Fibroblast of skin of scalp (primary cell): ENCODE measurements at places on chromosomes 4 and X.

- no peak for DNase-seq
Observed at GRCh38 chr4:14028862-14029261, 401.3 kb upstream of the BOD1L1 start.

- DNase-seq = no peak
Observed at GRCh38 chrX:112874614-112875013, 34.0 kb upstream of the AMOT start.

DNA sequence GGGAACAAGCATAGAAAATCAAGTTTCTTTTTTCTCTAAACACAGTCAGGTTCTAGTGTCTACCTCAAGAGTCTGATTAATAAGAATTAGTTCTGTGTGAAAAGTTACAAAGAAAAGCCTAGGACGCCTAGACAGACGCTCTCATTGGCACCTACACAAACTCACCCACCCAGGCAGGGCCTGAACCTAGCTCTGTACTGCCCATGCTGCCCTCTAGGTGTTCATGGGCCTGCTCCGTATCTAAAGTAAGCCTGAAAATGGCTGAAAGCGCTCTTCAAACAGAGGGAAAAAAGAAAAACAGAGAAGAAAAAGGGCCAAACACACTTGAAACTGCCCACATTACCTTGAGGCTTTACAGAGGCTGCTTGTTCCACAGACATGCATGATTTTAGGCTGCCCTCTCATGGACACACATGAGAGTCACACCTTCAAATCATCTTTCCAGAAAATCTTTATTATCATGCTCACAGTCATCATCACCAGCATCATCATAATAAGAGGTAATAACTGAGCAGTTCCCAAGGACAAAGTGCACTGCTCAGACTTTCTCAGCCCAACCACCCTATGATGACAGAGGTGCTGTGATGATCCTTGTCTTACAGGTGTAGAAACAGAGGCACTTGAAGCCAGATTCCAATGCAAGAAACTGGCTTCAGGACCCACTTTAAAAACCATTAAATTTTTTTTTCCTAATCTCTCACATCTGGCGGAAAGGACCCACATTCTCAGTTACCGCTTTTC, 49.6 kb downstream of the MAP7D2 start:
- DNase-seq = peak; percentile 49

DNA sequence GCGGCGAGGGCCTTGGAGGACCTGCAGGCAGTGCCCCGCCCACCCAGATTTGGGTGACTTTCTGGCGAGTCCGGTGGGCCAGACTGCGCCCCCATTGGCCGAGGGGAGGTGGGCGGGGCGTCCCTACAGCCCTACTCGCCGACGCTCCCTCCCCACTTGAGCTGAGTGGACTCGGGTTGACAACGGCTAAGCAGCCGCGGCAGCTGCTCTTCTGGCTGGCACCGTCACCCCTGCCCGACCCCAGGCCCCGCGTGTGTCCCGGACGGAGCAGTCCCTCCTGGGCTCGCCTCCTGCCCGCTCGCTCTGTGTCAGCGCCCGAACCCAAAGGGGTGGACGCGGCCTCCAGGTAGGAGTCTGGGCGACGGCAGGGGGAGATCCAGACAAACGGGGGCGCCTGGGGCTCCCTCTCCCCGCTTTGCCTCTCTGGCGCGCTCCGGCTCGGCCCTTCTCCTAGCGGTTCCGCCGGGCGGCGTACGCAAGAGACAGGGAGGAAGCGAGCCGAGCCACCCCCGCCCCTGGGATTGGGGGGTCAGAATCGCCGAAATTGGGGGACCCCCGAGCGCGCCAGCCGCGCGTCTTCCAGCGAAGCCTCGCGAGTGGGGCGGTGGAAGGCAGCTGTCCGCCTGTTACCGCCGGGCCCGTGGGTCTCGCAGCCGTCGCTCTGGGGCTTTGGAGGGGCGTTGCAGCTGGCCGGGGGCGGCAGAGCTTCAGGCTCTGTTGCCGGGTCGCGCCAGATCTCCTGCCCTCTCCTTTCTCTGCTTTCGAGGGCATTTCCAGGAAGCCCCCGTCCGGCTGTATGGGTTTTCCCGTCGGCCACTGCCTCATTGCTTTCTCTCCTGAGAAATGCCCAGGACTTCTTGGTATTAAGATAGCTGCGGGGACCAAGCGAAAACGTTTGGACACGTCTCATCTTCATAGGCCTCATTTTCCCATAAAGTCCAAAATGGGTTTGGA, 46.3 kb downstream of the STARD8 start:
- peak; percentile 54 for DNase-seq

DNA sequence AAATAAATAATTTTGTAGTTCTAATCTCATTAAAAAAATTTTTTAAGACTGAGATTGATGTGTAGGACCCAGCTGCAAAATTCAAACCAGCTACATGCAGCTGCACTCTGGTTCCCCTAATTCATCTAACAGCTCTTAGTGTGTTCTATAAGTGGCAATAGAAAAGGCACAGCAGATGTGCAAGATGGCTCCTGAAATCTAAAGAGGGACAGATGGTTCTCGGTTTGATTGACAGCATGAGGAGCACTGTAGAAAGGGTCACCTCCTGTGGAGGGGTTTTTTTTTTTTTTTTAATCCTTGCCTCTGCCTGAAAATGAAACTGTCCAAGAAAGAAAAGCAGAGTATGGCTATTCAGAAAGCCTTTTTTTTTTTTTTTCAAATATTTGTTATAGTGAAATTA, 16.9 kb upstream of the OCIAD1 start:
- no peak for DNase-seq

- DNase-seq = peak; percentile 73
Observed at GRCh38 chr4:103091601-103092223, 7.9 kb downstream of the BDH2 start.

- DNase-seq = no peak
Observed at GRCh38 chr4:87406462-87406861, 15.5 kb upstream of the HSD17B11 start.

DNA sequence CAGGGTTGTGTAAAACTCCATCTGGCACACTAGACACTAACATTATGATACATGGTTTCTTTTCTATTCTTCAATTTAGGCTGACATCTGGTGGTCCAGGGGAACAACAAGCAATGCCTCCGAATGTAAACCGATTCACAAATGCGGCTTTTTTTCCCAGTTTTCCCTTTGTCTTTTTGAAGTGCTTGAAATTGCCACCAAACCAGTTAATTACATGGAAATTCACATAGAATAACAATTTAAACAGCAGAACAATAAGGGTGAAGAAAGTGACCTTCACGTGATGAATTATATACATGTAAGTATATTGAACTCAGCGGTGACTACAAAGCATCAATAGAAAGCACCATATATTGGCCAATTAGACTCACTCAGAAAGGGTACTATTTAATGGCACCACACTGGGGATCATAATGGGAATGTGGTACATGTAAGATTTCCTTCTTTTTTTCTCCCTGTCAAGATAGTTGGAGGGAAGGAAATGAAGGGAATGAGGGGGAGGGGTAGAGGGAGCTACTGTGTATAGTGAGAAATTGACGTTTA, 103.9 kb downstream of the MMRN1 start:
- no peak for DNase-seq

DNA sequence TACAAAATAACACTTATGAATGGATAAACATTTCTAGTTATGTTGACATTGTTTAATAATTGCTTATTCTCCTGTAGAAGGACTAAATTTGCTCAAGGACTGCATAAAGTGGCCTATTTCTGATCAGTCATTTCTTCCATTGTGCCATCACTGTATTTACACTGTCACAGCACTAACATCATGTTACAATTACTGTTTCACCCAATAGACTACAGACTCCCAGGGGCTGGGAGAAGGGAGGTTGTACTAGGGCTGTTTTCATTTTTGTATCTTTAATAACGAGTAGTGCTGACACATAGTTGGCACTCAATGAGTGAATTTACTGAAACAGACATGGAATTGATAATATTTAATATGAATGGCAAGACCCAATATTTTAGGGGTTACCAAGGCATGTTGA, 139.5 kb downstream of the SLC10A7 start:
- DNase-seq = no peak

DNA sequence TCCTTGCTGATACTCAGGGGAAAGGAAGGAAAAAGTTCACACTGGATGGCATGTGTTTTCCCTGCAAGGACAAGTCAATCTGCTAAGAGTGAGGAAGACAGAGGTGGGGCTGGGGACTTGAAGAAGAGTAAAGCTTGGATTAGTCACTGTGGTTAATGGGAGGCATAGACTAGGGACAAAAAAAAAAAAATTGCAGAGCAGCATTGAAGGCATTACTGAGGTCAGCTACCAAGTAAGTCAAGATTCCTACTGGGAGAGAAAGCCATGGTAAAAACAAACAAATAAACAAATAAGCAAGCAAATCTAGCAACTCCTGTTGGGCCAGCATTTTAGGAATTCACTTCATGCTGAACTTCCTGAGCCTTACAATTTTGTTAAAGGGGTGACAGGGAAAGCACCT, 58.2 kb upstream of the GPC4 start:
- peak; percentile 18 for DNase-seq

- no peak for DNase-seq
Observed at GRCh38 chr4:74543231-74543781, 98.4 kb downstream of the AREG start.

- DNase-seq = no peak
Observed at GRCh38 chr4:81896936-81897335, 425.2 kb upstream of the RASGEF1B start.

GRCh38 chrX:154748712-154749339, 2.1 kb downstream of the GAB3 start:
- DNase-seq = peak; percentile 56

DNA sequence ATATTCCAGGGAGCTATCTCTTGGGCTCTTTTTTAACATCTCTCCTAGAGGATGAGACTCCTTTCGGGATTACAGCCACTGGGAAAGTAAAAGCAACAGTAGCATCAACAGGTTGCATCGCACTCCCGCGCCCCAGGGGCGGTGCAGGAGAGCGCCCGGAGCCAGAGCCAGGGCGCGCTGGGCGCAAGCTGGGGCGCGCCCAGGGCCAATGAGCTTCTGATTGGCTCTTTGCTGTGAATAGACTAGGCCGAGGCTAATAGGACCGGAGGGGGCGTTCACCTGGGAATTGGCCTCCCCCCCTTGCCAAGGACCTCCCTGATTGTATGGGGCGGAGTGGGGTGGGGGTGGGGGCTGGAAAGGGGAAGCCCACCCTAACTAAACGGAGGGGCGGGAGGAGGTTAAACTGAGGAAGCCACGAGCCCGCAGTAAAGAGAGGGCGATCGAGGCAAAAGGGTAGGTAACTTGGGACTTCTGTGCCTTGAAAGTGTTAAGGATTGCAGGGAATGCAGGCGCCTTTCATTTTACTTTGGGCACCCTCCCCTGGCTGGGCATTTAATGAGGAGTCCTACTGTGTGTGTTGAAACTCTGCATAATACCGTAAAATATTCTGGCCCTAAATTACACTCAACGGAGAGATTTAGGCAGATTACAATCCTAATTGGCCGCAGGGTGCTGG, 1.1 kb upstream of the ATOH1 start:
- DNase-seq = no peak

GRCh38 chr4:100254237-100254636, 64.0 kb upstream of the DDIT4L start:
- no peak for DNase-seq

- no peak for DNase-seq
Observed at GRCh38 chr4:41358647-41359421, 102.1 kb downstream of the UCHL1 start.

DNA sequence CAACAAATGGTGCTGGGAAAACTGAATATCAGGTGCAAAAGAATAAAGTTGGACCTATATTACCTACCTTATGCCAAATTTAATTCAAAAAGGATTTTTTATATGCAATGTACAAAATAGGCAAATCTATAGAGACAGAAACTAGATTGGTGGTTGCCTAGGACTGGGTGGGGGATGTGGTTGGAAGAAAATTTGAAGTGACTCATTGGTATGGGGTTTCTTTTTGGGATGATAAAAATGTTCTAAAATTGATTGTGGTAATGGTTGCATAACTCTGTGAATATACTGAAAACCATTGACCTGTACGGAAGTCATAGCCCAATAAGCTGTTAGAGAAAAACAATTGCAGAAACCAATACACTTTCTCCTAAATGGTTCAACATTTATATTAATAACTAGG, 72.1 kb downstream of the COL4A5 start:
- peak; percentile 36 for DNase-seq

- DNase-seq = peak; percentile 81
Observed at GRCh38 chr4:137394018-137394417, 138.3 kb downstream of the PCDH18 start.

GRCh38 chrX:97268182-97268680, 384.5 kb downstream of the RPA4 start:
- DNase-seq = no peak

- no peak for DNase-seq
Observed at GRCh38 chrX:84224741-84225140, 36.7 kb upstream of the RPS6KA6 start.

- DNase-seq = peak; percentile 32
Observed at GRCh38 chr4:14787894-14788293, 214.4 kb upstream of the CPEB2 start.

- DNase-seq = peak; percentile 26
Observed at GRCh38 chr4:42411803-42412202, 14.5 kb downstream of the SHISA3 start.

GRCh38 chr4:88415982-88416381, 37.3 kb downstream of the HERC6 start:
- no peak for DNase-seq

- no peak for DNase-seq
Observed at GRCh38 chr4:88015659-88016295, 8.3 kb downstream of the PKD2 start.

- no peak for DNase-seq
Observed at GRCh38 chr4:185036019-185036418, 17.7 kb downstream of the HELT start.

GRCh38 chr4:71212216-71212615, 126.6 kb upstream of the SLC4A4 start:
- DNase-seq = no peak

DNA sequence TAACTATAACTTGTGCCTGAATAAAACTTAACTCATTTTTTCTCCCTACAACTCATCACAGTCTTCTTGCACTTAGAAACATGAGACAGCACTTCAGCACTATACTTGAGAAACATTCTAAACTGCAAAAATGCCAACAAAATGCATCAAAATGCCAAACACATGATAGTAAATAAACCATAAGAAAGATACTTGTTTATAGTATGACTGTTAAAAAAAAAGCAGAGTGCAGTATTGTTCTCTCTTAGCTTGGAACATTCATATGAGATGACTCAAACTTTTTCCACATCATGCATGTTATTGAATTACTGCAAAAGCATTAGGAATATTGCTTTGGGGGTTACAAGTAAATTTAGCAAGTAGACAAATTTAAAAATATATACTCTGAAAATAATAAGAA, 135.7 kb upstream of the ANXA10 start:
- peak; percentile 20 for DNase-seq

- DNase-seq = peak; percentile 79
Observed at GRCh38 chr4:80265571-80266252, 752 bp upstream of the FGF5 start.

DNA sequence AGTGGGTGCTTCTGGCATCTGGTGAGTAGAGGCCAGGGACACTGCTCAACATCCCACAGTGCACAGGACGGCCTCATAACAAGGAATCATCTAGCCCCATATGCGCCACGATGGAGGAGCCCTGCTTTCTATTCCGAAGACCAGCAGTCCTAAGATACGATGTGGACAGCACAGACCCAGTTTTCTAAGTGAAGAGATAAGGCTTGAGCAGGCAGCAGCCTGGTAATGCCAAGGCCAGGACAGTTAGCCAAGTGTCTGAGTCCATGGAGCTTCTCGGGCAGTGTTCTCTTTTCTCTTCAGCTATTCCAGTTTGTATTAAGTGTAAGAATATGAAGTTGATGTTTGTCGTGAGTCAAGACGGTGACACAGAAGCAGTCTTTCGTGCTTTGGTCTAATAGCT, 112.7 kb downstream of the TBL1X start:
- DNase-seq = no peak
